Motor neuron (in vitro differentiated cells): ENCODE measurements at places on chromosomes 2 and 18.

DNA sequence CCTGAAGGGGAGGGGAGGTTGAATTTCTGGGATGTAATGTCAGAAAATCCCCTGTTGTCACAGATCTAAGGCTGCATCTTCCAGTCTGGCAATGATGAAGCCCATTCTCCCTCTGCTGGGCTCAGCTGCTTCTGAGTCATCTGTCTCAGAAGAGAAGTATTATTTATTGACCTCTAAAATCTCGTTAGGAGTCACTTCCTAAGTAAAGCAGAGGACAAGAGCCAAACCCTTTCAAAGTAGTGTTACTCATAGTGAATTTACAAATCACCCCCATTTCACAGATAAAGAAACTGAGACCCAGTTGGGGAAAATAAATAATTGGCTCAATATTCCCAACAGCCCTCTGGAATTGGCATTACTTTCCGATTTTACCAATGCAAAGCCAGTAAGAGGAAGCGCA, 167.3 kb upstream of the SKOR2 start:
- no peak for ATAC-seq

DNA sequence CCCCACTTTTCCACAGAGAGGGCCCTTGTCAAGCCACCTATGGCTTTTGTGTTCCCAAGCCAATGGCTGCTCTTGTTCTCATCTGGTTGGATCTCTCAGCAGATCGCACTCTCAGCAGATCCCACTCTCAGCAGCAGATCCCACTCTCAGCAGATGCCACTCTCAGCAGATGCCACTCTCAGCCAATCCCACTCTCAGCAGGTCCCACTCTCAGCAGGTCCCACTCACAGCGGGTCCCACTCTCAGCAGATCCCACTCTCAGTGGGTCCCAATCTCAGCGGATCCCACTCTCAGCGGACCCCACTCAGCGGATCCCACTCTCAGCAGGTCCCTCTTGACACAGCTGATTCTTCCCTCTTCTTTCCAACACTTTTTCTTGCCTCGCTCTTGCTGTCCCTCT, 59.3 kb upstream of the MGAT4A start:
- ATAC-seq, result no peak

DNA sequence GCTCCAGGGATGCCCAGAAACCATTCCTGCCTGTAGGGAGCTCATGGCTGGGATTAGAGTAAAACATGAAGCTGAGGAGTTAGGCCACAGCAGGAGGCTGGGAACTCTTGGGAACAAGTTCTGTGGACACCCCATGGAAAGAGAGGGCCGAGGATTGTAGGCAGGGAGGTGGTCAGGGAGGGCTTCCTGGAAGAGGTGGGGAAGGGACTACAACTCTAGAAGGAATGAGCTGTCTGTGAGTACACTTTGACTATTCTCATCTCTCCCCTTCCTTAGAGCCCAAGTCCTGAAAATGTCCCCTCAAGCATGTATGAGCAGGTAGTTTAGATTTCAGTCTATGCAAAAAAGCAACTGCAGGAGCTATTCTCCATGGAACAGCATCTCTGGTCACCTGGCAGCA, 139.9 kb upstream of the GLI2 start:
- no peak for ATAC-seq

DNA sequence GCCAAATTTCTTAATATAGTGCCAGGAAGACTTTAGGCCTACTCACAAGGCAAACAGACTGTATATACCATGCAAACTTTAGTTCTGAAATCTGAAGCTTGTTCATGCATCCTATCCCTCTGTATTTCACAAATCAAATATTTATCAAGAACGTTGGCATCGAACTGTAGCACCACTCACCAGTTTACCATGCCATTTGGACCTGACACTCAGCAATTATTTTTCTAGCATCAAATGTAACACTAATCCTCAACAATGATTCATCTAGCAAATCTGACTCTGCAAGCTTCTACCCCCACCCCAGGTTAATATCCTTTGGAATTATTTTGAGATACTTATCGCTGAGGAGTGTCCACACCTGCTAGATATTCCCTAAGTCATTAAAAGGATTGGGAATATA, 1506.6 kb downstream of the LRP1B start:
- ATAC-seq, result no peak

- no peak for ATAC-seq
These were observed 439 bp upstream of the PLEKHH2 start for GRCh38 chr2:43636621-43637020.
